ENCODE measurements at places on chromosomes 13 and 19.

DNA sequence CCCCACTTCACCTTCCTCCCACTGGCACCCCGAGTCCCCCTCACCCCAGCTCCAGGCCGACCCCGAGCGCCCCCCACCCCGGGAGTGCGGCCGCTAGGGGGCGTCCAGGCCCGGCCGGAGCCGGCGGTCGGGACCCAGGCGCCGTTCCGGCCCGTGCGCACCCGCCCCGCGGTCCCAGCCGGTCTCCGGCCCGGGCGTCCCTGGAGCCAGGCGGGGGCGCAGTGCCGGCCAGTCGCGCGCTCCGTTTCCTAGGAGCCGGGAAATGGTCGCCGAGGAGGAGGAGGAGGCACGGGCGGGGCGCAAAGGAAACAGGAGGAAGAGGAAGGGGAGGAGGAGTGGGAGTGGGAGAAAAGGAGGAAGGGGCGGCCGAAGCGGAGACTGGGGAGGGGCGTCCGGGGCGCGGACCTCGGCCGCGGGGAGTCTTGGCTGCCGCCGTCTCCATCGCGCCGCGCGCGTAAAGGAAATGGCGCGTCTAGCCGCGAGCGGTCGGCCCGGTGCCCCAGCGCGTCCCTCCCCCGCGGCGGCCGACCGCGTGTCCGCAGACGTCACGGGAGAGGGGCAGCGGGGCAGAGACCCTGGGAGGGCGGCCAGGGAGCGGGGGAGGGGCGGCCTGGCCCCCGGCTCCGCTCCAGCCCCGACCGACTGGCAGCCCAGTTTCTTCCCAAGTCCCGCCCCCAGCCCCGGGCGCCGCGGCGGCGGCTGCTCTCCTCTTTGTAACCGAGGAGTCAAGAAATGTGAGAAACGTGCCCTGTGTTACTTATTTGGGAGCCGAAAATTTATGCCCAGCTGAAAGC is 1.1 kb upstream of the KCTD15 start:
- peak; percentile 86 for DNase-seq

GRCh38 chr13:46405457-46405856 is 18.4 kb upstream of the RUBCNL start:
- no peak for DNase-seq

DNA sequence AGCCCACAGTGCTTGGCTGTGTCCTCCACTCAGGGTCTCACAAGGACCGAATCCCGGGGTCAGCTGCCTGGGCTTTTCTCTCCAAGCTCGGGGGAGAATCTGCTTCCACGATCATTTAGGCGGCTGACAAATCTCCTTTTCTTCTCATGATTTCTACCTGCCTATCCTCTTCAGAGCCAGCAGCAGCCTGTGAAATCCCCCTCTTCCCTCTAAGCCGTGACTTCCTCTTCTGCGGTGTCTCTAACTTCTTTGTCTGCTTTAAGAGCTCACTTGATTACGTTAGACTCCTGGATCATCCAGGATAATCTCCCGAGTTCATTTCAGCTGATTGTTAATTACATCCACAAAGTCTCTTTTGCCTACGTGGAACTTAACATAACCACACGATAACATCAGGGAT is 22.5 kb upstream of the ZNF845 start:
- peak; percentile 73 for DNase-seq

- no peak for DNase-seq
Measured at GRCh38 chr13:97310809-97311436, 88.8 kb downstream of the MBNL2 start.

GRCh38 chr19:23986623-23987022 is 71.9 kb downstream of the ZNF726 start:
- no peak for DNase-seq

GRCh38 chr19:7333198-7334118 is 15.3 kb upstream of the ARHGEF18 start:
- no peak for DNase-seq

DNA sequence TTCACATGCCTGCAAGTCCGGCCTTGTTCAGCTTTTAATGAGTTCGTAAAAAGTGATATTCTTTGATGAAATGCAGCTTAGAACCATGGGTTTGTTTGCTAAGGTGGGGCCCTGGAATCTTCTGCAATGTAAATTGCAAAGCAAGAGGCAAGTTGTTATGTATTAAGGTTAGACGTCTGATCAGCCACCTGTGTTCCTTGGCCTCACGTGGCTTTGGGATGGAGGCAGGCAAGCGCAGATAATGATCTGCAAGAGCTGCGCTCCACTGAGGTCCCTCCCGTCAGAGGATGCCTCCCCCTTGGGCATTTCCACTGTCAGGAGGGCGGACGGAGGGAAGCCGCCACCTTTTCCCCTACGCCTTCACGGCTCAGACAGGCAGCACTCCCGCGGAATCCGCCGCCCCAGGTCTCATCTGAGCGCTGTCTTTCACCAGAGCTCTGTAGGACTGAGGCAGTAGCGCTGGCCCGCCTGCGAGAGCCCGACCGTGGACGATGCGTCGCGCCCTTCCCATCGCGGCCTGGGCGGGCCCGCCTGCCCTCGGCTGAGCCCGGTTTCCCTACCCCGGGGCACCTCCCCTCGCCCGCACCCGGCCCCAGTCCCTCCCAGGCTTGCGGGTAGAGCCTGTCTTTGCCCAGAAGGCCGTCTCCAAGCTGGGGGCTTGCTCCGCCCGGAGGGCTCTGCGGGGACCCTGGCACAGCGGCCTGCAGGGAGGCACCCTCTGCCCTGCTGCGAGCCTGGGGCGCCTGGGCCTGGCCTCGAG is 110.9 kb downstream of the CRYL1 start:
- no peak for DNase-seq

Measured in WERI-Rb-1 (cell line).